ENCODE measurements at places on chromosomes 6 and 20. TPM values are rescaled to one million over a fixed set of nuclear protein-coding genes. Genes with fewer than 3 reads are reported as not detected.

MICB gene
- 12.1 TPM for polyA plus RNA-seq

DEFB114 gene
- not detected for polyA plus RNA-seq

ASIP gene
- not detected for polyA plus RNA-seq

IL17A gene
- polyA plus RNA-seq = not detected

SEL1L2 gene
- polyA plus RNA-seq = not detected

C20orf141 gene
- not detected for polyA plus RNA-seq

SAMD10 gene
- polyA plus RNA-seq = 18.3 TPM

ZKSCAN4 gene
- polyA plus RNA-seq = 5.1 TPM

CLPSL2 gene
- not detected for polyA plus RNA-seq

MATN4 gene
- polyA plus RNA-seq = not detected

METTL24 gene
- not detected for polyA plus RNA-seq

ROS1 gene
- polyA plus RNA-seq = not detected

COL10A1 gene
- polyA plus RNA-seq = 0.18 TPM

DNA sequence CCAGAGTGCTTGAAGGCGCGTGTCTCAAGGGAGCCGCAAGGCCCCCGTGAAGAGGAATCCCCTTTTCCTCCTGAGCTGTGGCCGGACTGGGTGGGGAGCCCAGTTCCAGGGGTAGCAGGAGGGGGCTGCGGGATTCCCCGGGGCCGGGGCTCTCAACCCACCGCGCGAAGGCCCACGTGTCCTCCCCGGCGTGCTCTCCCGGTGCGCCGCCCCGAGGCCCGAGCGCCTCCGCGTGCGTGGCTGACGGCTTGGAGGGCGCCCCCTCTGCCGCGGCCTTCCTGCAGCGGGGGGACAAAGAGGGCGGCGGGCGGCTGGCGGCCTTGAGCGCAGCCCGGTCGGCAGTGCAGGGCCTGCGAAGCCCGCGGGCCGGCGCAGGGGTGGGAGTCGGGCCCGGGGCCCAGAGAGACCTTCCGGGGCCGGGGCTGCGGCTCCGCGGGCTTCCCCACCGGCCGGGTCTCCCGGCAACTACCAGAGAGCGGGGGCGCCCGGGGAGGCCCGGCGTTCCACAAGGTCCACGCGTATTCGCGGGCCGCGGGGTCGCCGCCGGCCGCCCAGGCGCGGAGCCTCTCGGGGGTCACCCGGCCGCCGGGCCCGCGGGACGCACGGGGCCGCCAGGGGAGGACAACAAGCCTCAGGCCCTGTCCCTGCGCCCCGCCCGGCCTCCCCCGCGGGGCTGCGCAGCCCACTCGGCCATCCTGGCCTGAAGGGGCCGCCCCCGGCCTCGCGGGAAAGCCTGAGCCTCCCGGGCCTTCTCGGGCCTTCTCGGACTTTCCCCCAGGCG is at the start of gene FAM217A:
TSS of gene FAM217A (minus strand) at position 447 of the 781 bp plus-strand sequence. CDS start 1,723 bp downstream, outside the sequence.
- H3K4me3 ChIP-seq = no peak within 1 kb of the TSS
- no peaks in the 10 kb centered on the region for H3K27me3 ChIP-seq
- H3K4me1 ChIP-seq = no peaks in the 10 kb centered on the region

- no peak overlapping the region for H3K4me3 ChIP-seq
- H3K4me1 ChIP-seq = peaks cover 29% of the 10 kb centered on the region
- no peaks in the 10 kb centered on the region for H3K27me3 ChIP-seq
Observed at GRCh38 chr20:32336918-32337347, 21.2 kb upstream of the ASXL1 start.

DNA sequence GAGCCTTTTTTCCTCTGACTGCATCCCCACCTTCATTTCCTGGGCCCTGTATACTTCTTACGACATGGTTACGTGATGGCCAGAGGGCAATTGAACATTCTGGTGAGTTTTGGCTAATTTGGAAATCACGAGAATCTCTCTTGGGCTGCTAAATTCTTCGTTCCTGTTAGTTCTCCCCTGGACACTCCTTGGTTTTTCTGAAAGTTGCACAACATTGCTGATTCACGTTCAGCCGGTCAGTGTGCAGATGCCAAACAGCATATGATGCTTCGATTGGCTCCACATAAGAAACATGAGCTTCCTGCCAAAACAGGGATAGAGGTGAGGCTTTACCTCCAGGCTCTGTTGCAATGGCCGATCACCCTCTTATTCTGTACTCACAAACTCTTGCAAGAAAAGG is 119.4 kb upstream of the LY86 start:
- H3K36me3 ChIP-seq = no peaks in the 10 kb centered on the region
- no peak for DNase-seq
- H3K27ac ChIP-seq = no peak overlapping the region
- no peaks in the 10 kb centered on the region for H3K27me3 ChIP-seq
- no peaks in the 10 kb centered on the region for H3K4me1 ChIP-seq

GRCh38 chr6:94278146-94278545 is 858.8 kb upstream of the EPHA7 start:
- H3K27me3 ChIP-seq = no peaks in the 10 kb centered on the region
- DNase-seq = no peak
- H3K4me1 ChIP-seq = no peaks in the 10 kb centered on the region
- H3K4me3 ChIP-seq = no peak overlapping the region
- no peaks in the 10 kb centered on the region for H3K36me3 ChIP-seq
- H3K27ac ChIP-seq = no peak overlapping the region

DNA sequence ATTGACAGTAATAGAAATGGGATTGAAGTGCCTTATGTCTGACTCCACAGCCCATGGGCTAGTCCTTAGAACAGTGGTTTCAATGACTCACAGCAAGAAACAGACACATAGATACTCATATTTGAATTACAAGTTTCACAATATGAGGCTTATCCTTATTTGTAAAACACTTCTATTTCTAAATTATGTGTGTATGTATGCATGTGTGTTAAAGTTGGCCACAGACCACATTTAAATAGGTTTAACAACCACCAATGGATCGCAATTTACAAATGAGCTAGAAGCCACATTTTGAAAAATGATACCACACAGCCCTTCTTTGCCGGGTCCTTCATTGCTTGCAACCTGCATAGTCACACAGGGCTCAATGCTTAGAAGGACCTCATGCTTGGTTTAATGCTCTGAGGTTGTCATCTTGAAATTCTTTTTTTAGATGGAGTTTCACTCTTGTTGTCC is 157.8 kb upstream of the PREP start:
- peaks cover 19% of the 10 kb centered on the region for H3K4me1 ChIP-seq
- no peak overlapping the region for H3K4me3 ChIP-seq
- H3K27me3 ChIP-seq = no peaks in the 10 kb centered on the region
- DNase-seq = peak; percentile 70
- peak overlapping the region; percentile 18 for H3K27ac ChIP-seq
- no peaks in the 10 kb centered on the region for H3K36me3 ChIP-seq

GRCh38 chr6:113732384-113732966 is 124.7 kb upstream of the MARCKS start:
- no peak overlapping the region for H3K27ac ChIP-seq
- no peak for DNase-seq
- no peaks in the 10 kb centered on the region for H3K27me3 ChIP-seq
- no peaks in the 10 kb centered on the region for H3K36me3 ChIP-seq

DNA sequence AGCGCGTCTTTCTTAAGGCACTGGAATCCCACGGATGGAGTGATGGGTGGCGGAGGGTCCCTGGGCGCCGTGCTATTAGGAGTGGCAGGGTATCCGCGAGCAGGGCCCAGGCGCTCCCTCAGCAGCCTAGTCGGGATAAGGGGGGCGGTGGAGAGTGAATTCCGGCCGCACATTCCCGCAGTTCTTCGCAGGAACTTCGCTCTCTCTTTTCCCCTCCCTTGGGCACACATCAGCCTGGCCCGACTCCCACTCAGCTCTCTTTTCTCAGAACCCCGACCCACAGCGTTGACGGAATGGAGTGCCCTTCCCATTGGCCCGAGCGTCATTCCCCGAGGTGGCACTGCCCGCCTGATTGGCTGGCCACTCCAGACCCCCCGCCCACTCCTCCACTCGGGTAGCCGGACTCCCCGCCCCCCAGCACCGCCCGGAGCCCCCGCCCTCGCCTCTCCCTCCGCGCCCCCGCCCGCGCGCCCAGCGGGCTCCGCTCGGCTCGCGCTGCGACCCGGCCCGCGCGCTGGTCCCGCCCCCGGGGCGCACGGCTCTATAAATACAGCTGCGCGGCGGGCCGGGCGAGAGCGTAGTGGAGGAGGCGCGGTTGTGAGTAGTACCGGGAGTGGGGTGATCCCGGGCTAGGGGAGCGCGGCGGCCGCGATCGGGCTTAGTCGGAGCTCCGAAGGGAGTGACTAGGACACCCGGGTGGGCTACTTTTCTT is at the start of gene ID4:
TSS of gene ID4 (plus strand) at position 572 of the 712 bp plus-strand sequence. CDS start 385 bp downstream, outside the sequence.
- no peaks in the 10 kb centered on the region for H3K36me3 ChIP-seq
- peaks cover 16% of the 10 kb centered on the region for H3K27me3 ChIP-seq
- no peak for DNase-seq
- H3K4me3 ChIP-seq = no peak within 1 kb of the TSS

DNA sequence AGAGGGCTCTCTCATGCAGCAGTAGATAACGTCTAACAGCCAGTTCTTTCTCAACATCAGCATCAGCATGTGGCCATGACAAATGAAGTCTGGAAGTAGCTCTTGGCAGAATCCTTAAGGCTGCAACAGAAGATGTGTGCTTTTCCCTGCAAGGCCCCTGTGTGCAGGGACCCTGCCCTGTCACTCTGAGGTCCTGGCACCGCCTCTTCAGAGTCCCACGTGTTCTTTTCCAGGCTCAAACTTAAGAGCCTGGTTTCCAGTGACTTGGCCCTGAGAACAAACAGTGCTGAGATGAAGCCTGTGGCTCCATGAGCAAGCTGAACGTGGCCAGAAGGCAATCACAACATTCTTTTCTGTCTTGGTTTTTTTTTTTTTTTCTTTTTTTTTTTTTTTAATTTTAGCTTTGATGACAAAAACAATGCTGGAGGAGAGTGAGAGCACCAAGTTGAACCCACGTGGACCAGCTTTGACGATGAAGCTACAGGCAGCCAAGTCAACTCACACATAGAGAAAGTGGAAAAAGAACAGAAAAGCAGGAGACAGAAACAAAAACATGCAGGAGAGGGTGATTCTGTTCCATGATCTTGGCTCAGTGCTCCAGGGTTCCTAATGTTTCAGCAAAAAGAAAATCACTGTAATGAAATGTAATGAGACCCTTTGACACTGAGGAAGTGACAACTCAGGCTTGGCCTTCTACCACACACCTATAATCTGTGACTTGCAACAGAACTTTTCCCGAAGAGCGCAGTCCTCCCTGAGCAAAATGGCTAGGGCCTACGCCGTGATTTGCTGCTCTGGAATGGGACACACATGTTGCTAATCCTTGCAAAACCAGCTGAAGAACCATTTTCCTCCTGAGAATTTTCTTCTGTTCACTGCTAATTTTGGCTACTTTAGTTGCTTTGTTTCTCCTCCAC is 86.1 kb downstream of the FOXC1 start:
- H3K27me3 ChIP-seq = no peaks in the 10 kb centered on the region
- H3K36me3 ChIP-seq = no peaks in the 10 kb centered on the region
- no peak overlapping the region for H3K27ac ChIP-seq

- H3K36me3 ChIP-seq = no peaks in the 10 kb centered on the region
- H3K27me3 ChIP-seq = no peaks in the 10 kb centered on the region
- no peak overlapping the region for H3K4me3 ChIP-seq
- no peak overlapping the region for H3K27ac ChIP-seq
Observed at GRCh38 chr20:53691060-53691810, 97.6 kb upstream of the ZNF217 start.

GRCh38 chr6:166567107-166567506 is 19.4 kb downstream of the RAMACL start:
- H3K4me3 ChIP-seq = no peak overlapping the region
- H3K27ac ChIP-seq = no peak overlapping the region
- DNase-seq = no peak
- no peaks in the 10 kb centered on the region for H3K4me1 ChIP-seq
- no peaks in the 10 kb centered on the region for H3K36me3 ChIP-seq

- no peak overlapping the region for H3K4me3 ChIP-seq
- DNase-seq = peak; percentile 11
- no peak overlapping the region for H3K27ac ChIP-seq
- H3K27me3 ChIP-seq = no peaks in the 10 kb centered on the region
- no peaks in the 10 kb centered on the region for H3K36me3 ChIP-seq
Observed at GRCh38 chr6:14241255-14242070, 123.9 kb downstream of the CD83 start.

GRCh38 chr20:57040466-57040865 is 226.0 kb downstream of the BMP7 start:
- H3K36me3 ChIP-seq = no peaks in the 10 kb centered on the region
- H3K4me3 ChIP-seq = no peak overlapping the region
- H3K27me3 ChIP-seq = no peaks in the 10 kb centered on the region
- DNase-seq = no peak
- no peaks in the 10 kb centered on the region for H3K4me1 ChIP-seq

DNA sequence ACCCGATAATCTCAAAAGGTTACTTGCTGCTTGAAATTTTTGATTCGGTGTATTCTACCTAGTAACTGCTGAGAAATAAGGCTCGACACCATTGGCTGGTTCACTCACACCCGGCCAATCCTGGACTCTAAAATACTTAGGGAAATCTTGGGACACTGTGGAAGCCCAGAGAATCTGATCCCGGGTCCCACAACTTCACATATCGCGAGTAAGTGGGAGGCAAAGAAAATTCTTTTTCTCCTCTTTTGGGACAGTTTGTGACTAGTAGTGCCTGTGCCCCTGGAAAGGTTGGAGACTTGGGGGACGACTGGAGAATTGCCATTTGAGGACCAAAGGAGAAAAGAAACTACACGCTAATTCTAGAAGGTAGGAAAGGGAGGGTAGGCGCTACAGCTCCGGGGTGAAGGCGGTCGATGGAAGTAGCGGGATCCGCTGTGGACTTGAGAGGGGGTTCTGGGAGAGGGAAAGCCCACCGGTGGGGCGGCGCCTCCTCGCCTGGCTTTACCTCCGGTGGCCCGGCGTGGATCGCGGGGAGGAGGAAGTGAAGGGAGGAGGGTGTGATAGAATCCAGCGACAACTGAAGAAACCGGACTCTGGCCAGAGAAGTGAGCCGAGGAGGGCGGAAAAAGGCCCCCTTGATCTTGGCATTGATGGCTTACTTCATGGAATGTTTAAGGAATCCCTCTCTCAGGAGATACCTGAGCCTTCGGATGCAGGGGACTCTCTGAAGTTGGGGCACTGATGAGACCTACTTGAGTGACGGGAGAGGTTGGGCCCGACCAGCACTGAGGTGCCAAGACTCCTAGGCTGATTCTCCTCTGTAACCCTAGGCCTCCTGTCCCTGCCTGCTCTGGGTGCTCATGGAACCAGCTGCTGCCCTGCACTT is 18.8 kb upstream of the BTN3A3 start:
- peak overlapping the region; percentile 54 for H3K27ac ChIP-seq
- H3K4me1 ChIP-seq = peaks cover 4% of the 10 kb centered on the region
- H3K4me3 ChIP-seq = peak overlapping the region; percentile 69
- H3K27me3 ChIP-seq = no peaks in the 10 kb centered on the region

DNA sequence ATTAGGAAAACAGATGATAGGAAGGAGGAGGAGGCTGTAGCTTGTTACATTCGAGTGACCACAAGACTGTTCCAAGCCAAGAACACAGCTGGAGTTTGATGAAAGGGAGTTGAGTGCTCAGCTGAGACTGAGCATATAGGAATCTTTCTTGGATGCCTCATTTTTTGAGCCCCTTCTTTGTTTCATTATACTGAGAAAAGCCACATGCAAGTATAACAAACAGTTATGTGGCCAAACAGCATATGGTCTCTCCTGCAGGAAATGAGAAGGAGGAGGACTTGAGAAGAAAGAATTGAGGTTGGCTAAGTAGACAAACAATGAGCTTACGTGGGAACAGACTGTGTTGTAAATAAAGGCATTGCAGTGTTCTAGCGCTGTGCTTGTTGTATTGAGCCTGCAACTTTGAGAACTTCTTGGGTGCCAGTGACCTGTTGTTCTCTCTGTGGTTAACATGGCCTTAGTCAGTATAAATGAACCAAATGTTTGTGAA is 78.3 kb downstream of the AKAP7 start:
- no peak overlapping the region for H3K27ac ChIP-seq
- no peak overlapping the region for H3K4me3 ChIP-seq
- H3K36me3 ChIP-seq = no peaks in the 10 kb centered on the region
- no peaks in the 10 kb centered on the region for H3K4me1 ChIP-seq

- no peaks in the 10 kb centered on the region for H3K4me1 ChIP-seq
- H3K27me3 ChIP-seq = no peaks in the 10 kb centered on the region
- DNase-seq = no peak
Observed at GRCh38 chr6:140017470-140017869, 643.0 kb upstream of the CITED2 start.

Data from GM12878 (cell line).